ENCODE measurements at places on chromosomes 7 and 10.

DNA sequence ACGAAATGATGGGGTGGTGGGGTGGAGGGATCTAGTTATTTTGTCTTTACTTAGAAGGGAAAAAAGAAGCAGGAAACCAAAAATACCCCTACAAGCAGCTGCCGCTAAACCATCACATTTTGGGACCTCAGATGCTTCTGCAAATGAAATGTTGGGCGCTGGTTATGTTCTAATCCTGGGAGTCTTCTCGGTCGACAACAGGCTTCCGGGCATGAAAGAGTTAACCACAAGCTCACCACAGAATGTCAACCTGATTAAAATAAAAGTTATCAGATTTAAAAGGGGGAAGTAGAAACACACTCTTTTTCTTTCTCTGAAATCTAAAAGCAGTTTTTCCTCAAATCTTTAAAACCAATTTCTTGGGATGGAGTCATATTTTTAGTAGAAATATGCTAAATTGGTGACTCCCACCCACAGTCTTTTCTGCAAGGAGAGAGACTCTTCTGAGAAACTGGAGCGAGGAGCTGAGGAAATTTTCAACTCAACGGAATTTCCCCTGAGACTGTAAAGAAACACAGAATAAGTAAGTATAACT, 16.8 kb downstream of the IL2RA start:
- H3K4me3 ChIP-seq: peak overlapping the region; percentile 75
- peak overlapping the region; percentile 95 for H3K27ac ChIP-seq
- no peaks in the 10 kb centered on the region for H3K27me3 ChIP-seq
- peak; percentile 53 for DNase-seq
- H3K4me1 ChIP-seq: peaks cover 80% of the 10 kb centered on the region

DNA sequence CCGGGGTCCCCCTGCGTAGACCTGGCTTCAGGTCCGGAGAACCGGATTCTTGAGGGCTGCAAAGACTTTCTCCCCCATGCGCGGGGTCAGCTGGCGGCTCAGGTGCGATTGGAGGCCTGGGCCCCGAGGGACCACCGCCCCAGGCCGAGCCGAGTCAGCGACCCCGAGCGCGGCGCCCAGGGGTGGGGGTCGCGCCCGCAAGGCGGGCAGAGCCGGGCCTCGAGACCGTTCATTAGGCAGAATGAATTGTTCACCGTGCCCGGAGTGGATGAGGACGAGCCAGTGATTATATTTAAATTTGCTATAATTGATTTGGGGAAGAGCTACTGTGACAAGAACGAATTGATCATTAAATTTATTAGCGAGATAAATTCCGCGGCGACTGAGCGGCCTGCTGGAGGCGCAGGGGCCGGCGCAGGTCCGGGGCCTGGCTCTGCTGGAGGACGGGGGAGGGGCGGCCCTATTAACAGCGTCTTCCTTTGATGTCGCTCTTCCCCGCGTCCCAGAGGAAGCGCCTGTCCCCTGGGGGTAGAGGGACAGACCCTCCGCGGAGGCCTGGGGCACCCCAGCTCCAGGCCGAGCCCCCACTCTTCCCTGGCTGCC, 7.5 kb downstream of the MNX1 start:
- no peak overlapping the region for H3K27ac ChIP-seq
- H3K36me3 ChIP-seq: no peaks in the 10 kb centered on the region

DNA sequence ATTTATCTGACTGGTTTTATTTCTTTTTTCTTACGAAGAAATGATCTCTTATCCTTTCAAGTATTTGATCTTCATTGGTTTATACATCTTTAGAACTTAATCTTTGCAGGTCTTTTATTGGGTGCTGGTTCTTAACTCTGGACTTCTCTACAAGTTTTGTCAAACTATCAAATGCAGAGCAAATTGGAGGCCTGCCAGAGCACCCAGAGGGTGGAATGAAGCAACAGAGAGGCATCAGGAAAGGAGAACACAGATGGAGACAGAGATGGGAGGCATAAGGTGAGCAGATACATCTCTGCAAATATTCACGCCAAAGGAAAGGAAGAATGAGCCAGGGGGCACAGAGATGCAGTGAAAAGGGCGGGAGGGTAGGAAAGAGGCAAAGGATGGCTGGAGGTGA, 130.3 kb downstream of the PKD1L1 start:
- H3K27ac ChIP-seq: no peak overlapping the region
- H3K27me3 ChIP-seq: no peaks in the 10 kb centered on the region
- H3K4me1 ChIP-seq: no peaks in the 10 kb centered on the region
- H3K4me3 ChIP-seq: no peak overlapping the region
- no peaks in the 10 kb centered on the region for H3K36me3 ChIP-seq

DNA sequence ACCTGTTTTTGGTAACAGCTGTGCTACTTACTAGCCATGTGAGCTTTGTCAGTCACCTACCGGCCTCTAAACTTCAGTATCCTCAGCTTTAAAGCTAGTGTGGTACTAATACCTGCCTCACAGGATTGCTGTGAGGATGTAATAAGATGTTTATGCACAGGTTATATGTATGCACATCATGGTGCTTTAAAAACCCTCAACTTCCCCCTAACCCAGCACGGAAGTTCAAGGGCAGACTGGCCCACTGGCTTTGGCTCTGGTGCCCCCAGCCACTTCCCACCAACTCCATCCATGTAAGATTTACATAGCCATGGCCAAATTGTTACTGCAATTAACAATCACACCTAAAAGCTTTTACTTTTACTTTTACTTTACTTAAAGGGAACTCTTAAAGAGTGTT, 676.0 kb upstream of the GALNT17 start:
- H3K27ac ChIP-seq: no peak overlapping the region
- DNase-seq: no peak
- no peak overlapping the region for H3K4me3 ChIP-seq
- no peaks in the 10 kb centered on the region for H3K27me3 ChIP-seq

DNA sequence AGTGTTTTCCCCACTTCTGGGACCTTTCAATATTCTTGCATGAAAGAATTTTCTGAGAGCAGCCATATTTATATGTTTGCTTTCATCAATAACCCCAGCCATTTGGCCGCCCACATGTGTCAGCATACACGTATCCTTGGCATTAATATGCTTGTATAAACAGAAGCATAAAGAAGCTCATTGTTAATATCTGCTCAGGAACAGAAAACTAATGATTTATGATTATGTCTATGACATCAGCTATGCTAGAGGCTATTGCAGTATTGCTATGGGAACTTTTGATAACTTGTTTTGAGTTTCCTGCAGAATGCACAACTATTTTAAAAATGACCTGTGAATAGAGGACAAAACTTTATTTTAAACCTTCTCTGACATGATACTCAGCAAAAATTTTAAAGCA, 300.9 kb upstream of the MTPN start:
- H3K4me3 ChIP-seq: no peak overlapping the region
- DNase-seq: no peak
- no peak overlapping the region for H3K27ac ChIP-seq

DNA sequence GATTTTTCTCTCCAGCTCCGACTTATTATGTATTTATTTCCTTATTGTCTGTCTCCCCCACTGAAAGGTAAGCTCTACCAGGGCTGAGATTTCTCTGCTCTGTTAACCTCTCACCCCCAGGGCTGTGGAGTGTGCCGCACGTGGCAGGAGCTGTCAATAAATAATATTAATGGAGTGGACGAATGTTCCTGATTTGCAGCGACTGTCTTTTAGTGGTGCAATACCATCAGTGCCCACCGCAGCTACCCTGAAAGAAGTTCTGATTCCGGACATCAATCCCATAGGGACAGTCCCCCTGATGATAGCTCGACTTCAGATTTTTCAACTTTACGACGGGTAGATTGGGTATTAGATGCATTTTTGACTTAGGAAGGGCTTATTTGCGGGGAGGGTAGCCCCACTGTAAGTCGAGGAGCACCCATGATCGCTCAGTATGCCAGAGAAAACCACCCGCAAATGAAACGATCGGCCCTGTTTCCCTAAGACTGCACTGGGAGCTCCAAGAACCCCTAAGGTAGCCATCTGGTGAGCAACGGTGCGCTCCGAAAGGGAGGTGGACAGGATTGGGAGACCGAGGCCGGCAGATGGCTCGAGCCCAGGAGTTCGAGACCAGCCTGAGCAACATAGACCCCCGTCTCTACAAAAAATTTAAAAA, 986 bp upstream of the PPP2R2D start:
- H3K27ac ChIP-seq: peak overlapping the region; percentile 77
- no peak for DNase-seq
- H3K36me3 ChIP-seq: peaks cover 15% of the 10 kb centered on the region
- peak overlapping the region; percentile 86 for H3K4me3 ChIP-seq

DNA sequence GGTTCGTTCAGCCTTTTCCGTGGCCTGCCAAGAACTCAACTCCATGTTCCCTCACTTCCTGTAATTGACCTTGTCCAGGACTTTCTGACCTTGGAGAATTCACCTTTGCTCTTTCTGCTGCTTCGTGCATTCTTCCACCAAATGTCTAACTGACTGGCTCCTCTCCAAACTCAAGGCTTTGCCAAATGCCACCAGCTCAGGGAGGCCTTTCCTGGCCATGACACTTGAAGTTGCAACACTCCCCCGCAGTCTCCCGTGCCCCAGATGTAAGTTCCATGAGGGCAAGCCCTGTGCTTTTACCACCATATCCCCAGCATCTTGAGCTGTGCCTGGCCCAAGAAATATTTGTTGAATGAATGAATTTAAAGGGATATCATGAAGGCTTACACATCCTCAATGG, 238.4 kb downstream of the ARHGAP21 start:
- H3K4me1 ChIP-seq: no peaks in the 10 kb centered on the region
- H3K36me3 ChIP-seq: no peaks in the 10 kb centered on the region

DNA sequence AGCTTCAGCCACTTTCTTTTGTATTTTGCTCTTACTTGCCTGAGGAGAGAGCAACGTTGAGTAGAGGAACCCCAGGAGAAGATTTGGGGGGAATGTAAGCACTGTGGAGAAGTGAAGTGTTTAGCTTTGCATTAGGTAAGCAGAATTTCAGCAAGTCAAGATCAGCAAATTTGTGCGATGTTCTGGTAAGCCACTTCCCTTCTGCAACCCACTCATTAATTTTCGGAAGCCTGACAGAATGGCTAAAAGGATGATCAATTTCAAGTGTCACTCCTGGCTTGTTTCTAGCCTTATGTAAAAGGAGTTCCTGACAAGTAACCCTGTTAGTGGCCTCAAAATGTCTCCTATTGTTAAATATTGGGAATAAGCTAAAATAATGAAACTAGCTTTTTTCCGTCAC, 48.5 kb upstream of the NXPH1 start:
- no peaks in the 10 kb centered on the region for H3K36me3 ChIP-seq
- H3K27ac ChIP-seq: no peak overlapping the region
- no peak for DNase-seq
- no peak overlapping the region for H3K4me3 ChIP-seq
- peaks cover 3% of the 10 kb centered on the region for H3K4me1 ChIP-seq

DNA sequence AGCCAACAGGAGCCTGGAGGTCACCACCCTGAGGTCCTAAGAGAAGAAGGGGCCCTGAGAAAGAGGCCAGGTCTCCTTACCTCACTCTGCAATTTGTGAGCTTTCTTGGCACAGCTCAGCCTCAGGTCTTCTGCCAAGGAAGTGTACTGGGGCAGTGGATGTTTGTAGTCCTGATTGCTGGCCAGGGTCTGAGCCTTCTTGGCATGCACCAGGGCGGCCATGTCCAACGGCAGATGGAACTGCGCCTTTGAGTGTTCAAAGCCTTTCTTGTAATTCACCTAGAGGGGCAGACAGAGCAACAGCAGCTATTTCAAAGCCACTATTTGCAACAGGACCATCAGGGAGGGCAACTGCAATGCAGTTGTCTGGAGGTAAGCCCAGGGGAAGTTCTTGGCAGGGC, 51.7 kb downstream of the NRAP start:
- peaks cover 51% of the 10 kb centered on the region for H3K27me3 ChIP-seq
- no peaks in the 10 kb centered on the region for H3K4me1 ChIP-seq
- no peak overlapping the region for H3K4me3 ChIP-seq
- no peak for DNase-seq
- H3K36me3 ChIP-seq: no peaks in the 10 kb centered on the region
- H3K27ac ChIP-seq: no peak overlapping the region

DNA sequence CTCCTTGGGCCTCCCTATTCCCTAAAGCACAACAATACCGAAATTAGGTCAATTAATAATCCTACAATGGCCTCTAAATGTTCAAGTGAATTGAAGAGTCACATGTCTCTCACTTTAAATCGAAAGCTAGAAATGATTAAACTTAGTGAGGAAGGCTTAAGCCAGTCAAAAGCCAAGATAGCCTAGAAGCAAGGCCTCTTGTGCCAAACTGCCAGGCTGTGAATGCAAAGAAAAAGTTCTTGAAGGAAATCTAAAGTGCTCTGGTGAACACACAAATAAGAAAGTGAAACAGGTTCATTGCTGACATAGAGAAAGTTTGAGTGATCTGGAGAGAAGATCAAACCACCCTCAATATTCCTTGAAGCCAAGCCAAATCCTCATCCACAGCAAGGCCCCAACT, 57.2 kb downstream of the SLC29A4 start:
- H3K27ac ChIP-seq: no peak overlapping the region
- H3K4me1 ChIP-seq: peaks cover 7% of the 10 kb centered on the region
- no peak overlapping the region for H3K4me3 ChIP-seq
- H3K27me3 ChIP-seq: no peaks in the 10 kb centered on the region

DNA sequence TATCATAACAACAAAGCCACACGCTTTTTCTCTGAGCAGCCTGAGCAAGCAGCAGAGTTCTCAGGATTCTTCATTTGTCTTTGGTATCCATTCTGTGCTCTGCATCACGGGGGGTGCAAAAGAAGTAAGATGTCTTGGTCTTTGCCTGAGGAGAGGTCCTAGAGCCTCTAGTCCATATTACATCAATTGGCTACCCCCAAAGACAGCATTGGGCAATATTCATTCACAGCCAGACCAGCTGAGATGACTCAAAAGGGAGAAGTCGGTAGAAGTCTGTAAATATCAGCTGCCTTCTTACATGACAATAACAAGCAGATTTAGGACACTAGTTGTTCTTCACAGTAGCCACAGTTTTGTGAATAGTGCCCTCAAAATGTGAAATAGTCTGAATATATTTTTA, 66.6 kb downstream of the FZD1 start:
- H3K36me3 ChIP-seq: no peaks in the 10 kb centered on the region
- H3K4me1 ChIP-seq: no peaks in the 10 kb centered on the region
- no peak overlapping the region for H3K4me3 ChIP-seq
- no peak for DNase-seq
- H3K27me3 ChIP-seq: no peaks in the 10 kb centered on the region
- H3K27ac ChIP-seq: no peak overlapping the region

DNA sequence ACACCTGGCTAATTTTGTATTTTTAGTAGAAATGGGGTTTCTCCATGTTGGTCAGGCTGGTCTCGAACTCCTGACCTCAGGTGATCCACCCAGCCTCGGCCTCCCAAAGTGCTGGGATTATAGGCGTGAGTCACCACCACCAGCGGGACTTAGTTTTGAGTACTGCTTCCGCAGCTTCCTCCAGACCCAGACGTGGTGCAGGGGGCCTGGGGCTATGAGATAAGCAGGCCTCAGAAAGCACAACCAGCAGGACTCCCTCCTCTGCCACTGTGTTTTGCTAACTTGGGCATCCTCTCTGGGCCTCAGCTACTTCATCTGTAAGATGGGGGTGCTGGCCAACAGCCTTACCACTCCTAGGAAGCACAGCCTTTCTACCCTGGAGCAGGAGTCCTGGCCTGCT, 37.8 kb downstream of the GOLGA7B start:
- no peak for DNase-seq
- H3K27ac ChIP-seq: no peak overlapping the region
- no peaks in the 10 kb centered on the region for H3K27me3 ChIP-seq
- no peaks in the 10 kb centered on the region for H3K4me1 ChIP-seq
- no peak overlapping the region for H3K4me3 ChIP-seq

GRCh38 chr7:103752995-103753394, 236.5 kb downstream of the RELN start:
- H3K4me3 ChIP-seq: no peak overlapping the region
- DNase-seq: no peak
- H3K27me3 ChIP-seq: no peaks in the 10 kb centered on the region
- no peaks in the 10 kb centered on the region for H3K36me3 ChIP-seq

- H3K4me1 ChIP-seq: no peaks in the 10 kb centered on the region
These were observed 23.1 kb downstream of the PAPOLB start for GRCh38 chr7:4838626-4839334.

All from activated naive CD8-positive, alpha-beta T cell treated with anti-CD3 and anti-CD28 coated beads for 36 hours (primary cell).